T-helper 17 cell (primary cell): ENCODE measurements at places on chromosomes 11 and 22. TPM values are rescaled to one million over a fixed set of nuclear protein-coding genes. Genes with fewer than 3 reads are reported as not detected.

GRCh38 chr11:43941257-43941994 lies 1.0 kb upstream of the C11orf96 start:
- DNase-seq, result no peak

Gene SLC1A2
- total RNA-seq, result 0.12 TPM

Gene TMEM109
- total RNA-seq, result 42.8 TPM

Gene APOL4
- 0.22 TPM for total RNA-seq

- DNase-seq, result no peak
These were observed at the start of gene FIBIN for GRCh38 chr11:26993965-26994457. FIBIN (plus strand) TSS chr11:26994112; CDS start chr11:26994527, 415 bp downstream.

GRCh38 chr11:115267238-115267781 lies 236.9 kb downstream of the CADM1 start:
- DNase-seq, result no peak
